ENCODE measurements at places on chromosomes 5 and 9.

GRCh38 chr5:44797841-44798240 lies 10.9 kb upstream of the MRPS30 start:
- DNase-seq, result no peak

GRCh38 chr9:38382141-38382540 lies 10.4 kb upstream of the ALDH1B1 start:
- no peak for DNase-seq

DNA sequence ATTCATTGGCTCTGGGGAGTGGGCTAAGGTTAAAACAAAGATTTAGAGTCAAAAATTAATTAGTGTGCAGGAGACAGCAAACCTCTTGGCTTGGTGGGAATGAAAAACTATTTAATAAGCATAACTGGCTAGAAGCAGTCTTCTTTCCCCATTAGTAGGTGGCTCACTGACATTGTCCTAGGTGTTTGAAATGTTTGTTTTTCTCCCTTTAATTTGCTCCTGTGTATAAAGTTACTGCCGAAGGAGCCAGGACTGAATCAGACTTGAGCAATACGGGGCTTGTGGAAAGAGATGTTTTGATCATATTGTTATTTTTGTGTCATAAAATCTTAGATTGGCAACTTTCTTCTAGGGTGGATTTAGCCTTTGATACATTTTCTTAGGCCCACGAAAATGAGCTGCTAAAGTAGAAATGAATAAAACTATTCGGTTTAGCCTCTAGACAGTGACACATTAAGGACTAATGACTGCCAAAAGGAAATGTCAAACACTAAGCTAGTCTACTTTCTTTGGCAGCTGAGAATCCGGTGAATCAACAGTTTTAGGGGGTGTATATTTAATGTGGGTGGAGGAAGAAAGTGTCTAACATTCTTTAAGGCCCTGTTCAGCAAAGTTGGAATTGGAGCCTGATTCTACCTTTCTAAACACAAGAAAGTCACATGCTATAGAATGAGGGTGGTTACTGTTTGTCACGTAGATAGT lies 30.2 kb downstream of the LRRTM2 start:
- no peak for DNase-seq

- no peak for DNase-seq
These were observed 28.8 kb downstream of the TRPM6 start for GRCh38 chr9:74858751-74859414.

- no peak for DNase-seq
These were observed 76.9 kb downstream of the LIX1 start for GRCh38 chr5:97065475-97065874.

- no peak for DNase-seq
These were observed 1.8 kb downstream of the PFDN1 start for GRCh38 chr5:140301136-140301535.

DNA sequence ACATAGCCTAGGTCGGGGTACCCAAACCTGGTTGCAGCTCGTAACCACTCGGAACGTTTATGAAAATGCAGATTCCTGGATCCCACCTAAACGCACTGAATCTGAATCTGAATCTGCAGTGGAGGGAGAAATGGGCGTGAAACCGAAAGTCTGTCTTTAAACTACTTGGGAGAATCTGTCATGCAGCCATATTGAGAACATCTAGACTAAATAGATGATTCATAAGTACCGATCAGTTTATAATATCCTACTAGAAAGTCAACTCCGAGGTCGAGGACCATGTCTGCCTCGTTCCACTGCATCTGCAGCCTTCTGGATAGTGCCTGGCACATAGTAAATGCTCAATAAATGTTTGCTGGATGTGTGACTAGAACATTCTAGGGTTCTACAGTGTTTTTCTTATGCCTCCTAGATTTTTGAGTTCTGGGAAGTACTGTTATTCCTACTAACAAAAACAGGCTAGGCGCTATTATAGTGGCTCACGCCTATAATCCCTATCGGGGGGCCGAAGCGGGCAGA lies 632 bp downstream of the COQ4 start:
- no peak for DNase-seq

DNA sequence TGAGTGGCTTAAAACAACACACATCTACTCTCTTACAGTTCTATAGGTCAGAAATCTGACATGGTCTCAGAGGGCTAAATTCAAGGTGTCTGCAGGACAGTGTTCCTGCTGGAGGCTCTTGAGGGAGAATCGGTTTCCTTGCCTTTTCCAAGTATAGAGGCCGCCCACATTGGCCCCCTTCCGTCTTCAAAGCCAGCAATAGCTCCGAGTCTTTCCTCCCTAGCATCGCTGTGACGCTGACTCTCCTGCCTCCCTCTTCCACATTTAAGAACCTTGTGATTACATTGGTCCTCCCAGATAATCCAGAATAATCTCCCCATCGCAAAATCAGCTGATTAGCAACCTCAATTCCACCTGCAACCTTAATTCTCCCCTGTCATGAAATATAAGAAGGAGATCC lies 81.3 kb upstream of the IER5L start:
- DNase-seq, result no peak

DNA sequence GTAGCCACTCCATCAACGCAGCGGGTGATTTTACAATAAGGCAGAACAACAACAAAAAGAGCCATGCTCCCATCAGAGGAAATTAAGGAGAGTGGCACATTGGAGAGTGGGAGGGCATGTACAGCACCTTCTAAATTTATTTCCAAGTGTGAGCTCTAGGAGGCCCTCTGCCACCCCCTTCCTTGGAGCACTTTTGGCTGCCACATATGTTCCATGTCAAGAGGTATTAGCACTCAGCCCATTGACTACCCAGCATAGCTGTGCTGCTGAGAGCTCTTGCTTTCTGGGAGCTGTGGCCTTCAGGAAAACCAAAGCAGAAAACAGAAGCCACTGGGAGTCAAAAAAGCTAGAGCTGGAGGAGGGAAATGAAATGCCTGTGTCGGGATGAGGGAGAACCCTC lies 200.2 kb upstream of the PANK3 start:
- DNase-seq, result no peak

DNA sequence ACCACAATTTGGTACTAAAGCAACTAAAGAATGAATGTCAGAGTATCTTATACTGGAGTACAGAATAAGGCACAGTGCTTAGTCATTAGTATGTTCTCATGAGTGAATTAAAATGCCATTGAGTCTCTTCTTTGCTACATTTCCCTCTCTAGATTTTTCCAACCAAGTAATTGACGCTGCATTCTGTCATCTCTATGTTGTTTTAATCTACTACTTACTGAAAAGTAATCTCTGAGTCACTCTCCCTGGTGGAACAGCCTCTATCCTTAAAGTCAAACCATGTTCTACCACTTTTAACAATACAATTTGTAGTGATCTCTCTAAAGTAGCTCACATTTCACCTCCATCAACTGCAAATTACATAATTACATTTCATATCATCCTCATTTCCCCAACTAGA lies 495.1 kb downstream of the CDH18 start:
- DNase-seq, result no peak

DNA sequence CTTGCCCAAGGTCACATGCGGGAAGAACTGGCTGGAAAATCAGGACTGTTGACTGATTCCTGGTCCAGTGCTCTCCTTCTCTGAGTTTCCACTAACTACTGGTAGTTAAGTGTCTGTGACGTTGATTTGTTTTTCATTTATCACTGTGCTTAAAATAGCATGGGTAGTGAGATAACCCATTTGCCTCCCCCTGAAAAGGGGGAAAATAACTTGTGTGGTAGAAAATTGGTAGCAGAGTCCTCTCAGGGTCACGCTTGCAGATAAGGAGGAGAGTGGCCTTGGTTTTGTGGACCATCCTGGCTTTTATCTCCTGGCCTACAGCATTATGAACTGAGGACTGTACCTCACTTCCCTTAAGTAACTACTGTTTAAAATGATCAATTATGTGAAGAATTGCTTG lies 10.9 kb downstream of the FUBP3 start:
- no peak for DNase-seq

- no peak for DNase-seq
These were observed 10.4 kb downstream of the ZNF618 start for GRCh38 chr9:113886466-113886865.
